ENCODE measurements at places on chromosomes 4 and X. TPM values are rescaled to one million over a fixed set of nuclear protein-coding genes. Genes with fewer than 3 reads are reported as not detected.

GRCh38 chr4:143336781-143337599 is at the start of gene GAB1:
Gene GAB1, plus strand, starts transcription at chr4:143336876. Its CDS starts 313 bp downstream, at chr4:143337189.
- H3K4me3 ChIP-seq = peak within 1 kb of the TSS; percentile 49
- peaks cover 2% of the 10 kb centered on the region for H3K4me1 ChIP-seq
- H3K36me3 ChIP-seq = no peaks in the 10 kb centered on the region

GRCh38 chrX:31516527-31516926 is 444.7 kb upstream of the FTHL17 start:
- H3K27me3 ChIP-seq = no peaks in the 10 kb centered on the region
- no peaks in the 10 kb centered on the region for H3K4me1 ChIP-seq
- H3K4me3 ChIP-seq = no peak overlapping the region
- H3K27ac ChIP-seq = no peak overlapping the region
- no peaks in the 10 kb centered on the region for H3K36me3 ChIP-seq

- H3K4me1 ChIP-seq = no peaks in the 10 kb centered on the region
- H3K36me3 ChIP-seq = no peaks in the 10 kb centered on the region
- no peak overlapping the region for H3K4me3 ChIP-seq
Measured at GRCh38 chr4:184200296-184200695, 17.4 kb downstream of the ENPP6 start.

GRCh38 chr4:72118017-72118416 is 86.2 kb downstream of the NPFFR2 start:
- H3K4me1 ChIP-seq = no peaks in the 10 kb centered on the region
- DNase-seq = no peak
- H3K27me3 ChIP-seq = no peaks in the 10 kb centered on the region
- H3K27ac ChIP-seq = no peak overlapping the region
- no peaks in the 10 kb centered on the region for H3K36me3 ChIP-seq

DNA sequence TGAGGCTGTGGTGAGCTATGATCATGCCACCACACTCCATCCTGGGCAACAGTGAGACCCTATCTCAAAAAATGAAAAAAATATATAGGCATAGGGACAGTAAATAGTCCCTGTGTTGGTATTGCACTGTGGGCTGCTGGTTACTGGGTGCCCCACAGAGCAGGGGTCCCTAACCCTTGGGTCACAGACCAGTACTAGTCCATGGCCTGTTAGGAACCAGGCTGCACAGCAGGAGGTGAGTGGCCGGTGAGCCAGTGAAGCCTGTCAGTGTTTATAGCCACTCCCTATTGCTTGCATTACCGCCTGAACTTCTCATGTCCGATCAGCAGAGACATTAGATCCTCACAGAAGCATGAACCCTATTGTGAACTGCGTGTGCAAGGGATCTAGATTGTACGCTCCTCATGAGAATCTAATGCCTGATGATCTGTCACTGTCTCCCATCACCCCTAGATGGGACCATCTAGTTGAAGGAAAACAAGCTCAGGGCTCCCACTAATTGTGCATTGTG is 106.5 kb downstream of the TNIP2 start:
- no peaks in the 10 kb centered on the region for H3K4me1 ChIP-seq
- peaks cover 19% of the 10 kb centered on the region for H3K36me3 ChIP-seq
- no peak overlapping the region for H3K4me3 ChIP-seq
- no peak overlapping the region for H3K27ac ChIP-seq

- H3K36me3 ChIP-seq = no peaks in the 10 kb centered on the region
- H3K27me3 ChIP-seq = no peaks in the 10 kb centered on the region
- DNase-seq = no peak
Measured at GRCh38 chr4:136935305-136935704, 597.0 kb downstream of the PCDH18 start.

- no peaks in the 10 kb centered on the region for H3K27me3 ChIP-seq
- H3K4me3 ChIP-seq = no peak overlapping the region
- no peaks in the 10 kb centered on the region for H3K36me3 ChIP-seq
- DNase-seq = peak; percentile 28
- H3K27ac ChIP-seq = no peak overlapping the region
- H3K4me1 ChIP-seq = peaks cover 5% of the 10 kb centered on the region
Measured at GRCh38 chr4:86493460-86493859, 100.7 kb upstream of the PTPN13 start.

DNA sequence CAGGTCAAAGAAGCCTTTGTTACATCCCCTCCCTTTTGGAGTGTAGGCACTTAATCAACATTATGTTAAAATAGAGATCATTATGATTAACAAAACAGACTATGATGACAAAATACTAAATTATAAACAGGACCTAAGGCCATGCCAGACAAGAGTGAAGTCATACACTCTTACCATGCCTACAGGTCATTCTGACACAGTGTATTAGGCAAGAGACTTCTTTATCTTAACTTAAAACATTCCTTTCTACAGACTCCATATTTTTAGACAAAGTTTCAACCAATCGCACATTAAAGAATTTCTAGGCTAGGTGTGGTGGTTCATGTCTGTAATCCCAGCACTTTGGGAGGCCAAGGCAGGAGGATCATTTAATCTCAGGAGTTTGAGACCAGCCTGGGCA is 128.6 kb upstream of the SLC34A2 start:
- H3K27ac ChIP-seq = no peak overlapping the region
- no peak overlapping the region for H3K4me3 ChIP-seq
- no peaks in the 10 kb centered on the region for H3K4me1 ChIP-seq
- DNase-seq = no peak
- H3K36me3 ChIP-seq = no peaks in the 10 kb centered on the region

DNA sequence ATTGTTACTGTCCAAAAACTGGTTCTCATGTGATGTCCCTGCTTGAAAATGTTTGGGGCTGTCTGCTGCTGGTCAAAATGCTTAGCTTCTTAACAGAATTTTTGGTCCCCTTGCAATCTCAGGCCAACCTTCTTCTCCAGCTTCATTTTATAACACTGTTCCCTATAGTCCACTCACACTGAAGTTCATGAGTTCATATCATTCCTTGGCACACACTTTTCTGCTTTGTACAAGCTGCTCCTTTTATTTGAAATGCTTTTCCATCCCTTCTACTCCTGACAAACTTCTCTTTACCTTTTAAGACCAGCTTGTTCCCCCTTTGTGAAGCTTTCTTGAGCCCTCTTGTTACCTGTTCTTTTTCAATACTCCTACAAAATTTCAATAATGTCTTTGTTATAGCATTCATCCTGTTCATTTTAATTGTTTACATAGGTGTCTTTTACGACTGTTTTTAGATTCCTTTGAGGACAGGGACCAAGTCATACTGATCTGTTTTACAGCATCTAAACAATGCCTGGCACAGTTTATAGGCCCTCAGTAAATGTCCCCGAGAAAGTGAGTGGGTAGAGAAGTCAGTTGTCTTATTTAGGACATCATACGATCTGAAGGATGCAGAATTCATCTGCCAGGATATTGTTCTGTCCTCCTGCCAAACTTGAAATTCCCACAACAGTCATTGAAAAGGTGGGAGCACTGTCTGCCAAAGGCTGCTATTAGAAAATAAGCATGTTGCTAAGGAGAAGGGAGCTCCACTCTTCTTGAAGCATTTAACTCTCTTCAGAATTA is 134.4 kb upstream of the BMPR1B start:
- no peaks in the 10 kb centered on the region for H3K27me3 ChIP-seq
- H3K4me3 ChIP-seq = no peak overlapping the region
- no peak overlapping the region for H3K27ac ChIP-seq
- no peaks in the 10 kb centered on the region for H3K36me3 ChIP-seq
- no peaks in the 10 kb centered on the region for H3K4me1 ChIP-seq
- DNase-seq = no peak

GRCh38 chr4:59200992-59201391 is 1999.1 kb upstream of the ADGRL3 start:
- H3K4me3 ChIP-seq = no peak overlapping the region
- H3K4me1 ChIP-seq = no peaks in the 10 kb centered on the region
- no peaks in the 10 kb centered on the region for H3K27me3 ChIP-seq
- no peak for DNase-seq
- no peaks in the 10 kb centered on the region for H3K36me3 ChIP-seq

- no peaks in the 10 kb centered on the region for H3K27me3 ChIP-seq
- no peaks in the 10 kb centered on the region for H3K36me3 ChIP-seq
- peak; percentile 13 for DNase-seq
- H3K4me3 ChIP-seq = no peak overlapping the region
- H3K4me1 ChIP-seq = no peaks in the 10 kb centered on the region
Measured at GRCh38 chrX:119194621-119195020, 41.5 kb upstream of the PGRMC1 start.

DNA sequence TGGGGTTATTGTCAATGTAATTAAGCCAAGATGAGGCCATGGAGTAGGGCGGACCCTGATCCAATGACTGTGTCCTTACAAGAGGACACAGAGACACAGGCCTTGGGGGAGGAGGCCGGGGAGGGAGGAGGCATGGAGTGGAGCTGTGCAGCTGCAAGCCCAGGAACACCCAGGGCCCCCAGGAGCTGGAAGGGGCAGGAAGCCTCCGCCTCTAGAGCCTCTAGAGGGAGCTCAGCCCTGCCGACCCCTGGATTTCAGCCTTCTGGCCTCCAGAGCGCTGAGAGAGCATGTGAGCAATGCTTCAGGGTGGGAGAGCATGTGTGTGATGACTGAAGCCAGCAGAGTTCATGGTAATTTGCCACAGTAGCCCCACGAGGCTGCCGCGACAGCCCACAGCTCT is 234.6 kb downstream of the AFAP1 start:
- no peak overlapping the region for H3K27ac ChIP-seq
- DNase-seq = no peak
- H3K36me3 ChIP-seq = no peaks in the 10 kb centered on the region
- no peaks in the 10 kb centered on the region for H3K27me3 ChIP-seq
- no peak overlapping the region for H3K4me3 ChIP-seq

DNA sequence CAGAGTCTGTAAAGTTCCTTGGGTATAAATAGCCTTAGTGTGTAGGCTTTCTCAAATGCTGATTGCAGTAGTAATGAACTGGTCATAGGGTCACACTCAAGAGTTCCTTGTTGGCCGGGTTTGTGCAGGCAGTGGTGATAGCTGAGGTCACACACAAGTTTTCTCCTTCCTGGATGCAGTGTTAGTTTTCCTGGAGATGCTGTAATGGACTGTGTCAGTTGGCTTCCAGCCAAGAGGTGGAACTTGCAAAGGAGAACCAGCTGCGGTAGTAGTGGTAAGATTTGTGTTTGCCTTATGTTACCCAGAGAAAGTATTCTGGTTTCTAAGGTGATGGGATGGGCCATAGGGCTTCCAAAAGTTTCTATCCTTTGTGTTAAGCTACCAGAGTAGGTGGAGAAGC is 409.8 kb upstream of the FRG1 start:
- DNase-seq = no peak
- no peaks in the 10 kb centered on the region for H3K36me3 ChIP-seq
- H3K4me1 ChIP-seq = no peaks in the 10 kb centered on the region
- H3K27me3 ChIP-seq = no peaks in the 10 kb centered on the region
- H3K4me3 ChIP-seq = no peak overlapping the region
- H3K27ac ChIP-seq = no peak overlapping the region

Gene PHOX2B
- total RNA-seq = not detected

Gene PFKFB1
- not detected for total RNA-seq

All from fibroblast of lung (primary cell).